Stimulated activated CD8-positive, alpha-beta memory T cell treated with anti-CD3 and anti-CD28 coated beads, Interleukin-7, amount 100 ng/mL, for 1 hour (primary cell): ENCODE measurements at places on chromosomes 13 and 19.

GRCh38 chr13:109740121-109740520 lies 46.3 kb downstream of the IRS2 start:
- no peak for DNase-seq

DNA sequence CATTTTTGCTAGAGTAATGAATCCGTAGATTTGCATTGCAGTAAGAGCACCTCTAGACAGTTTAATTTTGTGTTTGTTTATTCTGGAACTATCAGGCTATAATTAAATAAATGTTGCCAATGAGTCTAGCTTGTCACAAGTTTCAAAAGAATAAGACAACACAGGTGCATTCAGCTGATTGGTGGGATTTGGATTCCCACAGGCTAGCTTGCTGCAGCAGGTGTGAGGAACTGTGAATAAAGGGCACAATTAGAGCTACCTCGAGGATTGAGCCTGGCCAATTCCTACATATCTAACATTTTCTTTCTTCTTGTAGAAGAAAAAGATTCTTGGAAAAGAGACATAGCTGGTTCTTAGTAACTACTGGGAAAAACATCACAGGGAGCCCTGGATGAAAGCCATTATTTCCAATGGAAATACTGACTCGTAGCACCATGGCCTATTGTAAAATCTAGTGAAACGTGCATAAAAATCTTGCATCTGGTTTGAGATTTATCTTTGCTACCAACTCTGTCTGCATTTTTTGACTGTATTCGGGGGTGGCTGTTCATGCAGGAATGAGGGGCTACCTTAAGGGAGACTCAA lies 360.9 kb downstream of the FGF9 start:
- no peak for DNase-seq

DNA sequence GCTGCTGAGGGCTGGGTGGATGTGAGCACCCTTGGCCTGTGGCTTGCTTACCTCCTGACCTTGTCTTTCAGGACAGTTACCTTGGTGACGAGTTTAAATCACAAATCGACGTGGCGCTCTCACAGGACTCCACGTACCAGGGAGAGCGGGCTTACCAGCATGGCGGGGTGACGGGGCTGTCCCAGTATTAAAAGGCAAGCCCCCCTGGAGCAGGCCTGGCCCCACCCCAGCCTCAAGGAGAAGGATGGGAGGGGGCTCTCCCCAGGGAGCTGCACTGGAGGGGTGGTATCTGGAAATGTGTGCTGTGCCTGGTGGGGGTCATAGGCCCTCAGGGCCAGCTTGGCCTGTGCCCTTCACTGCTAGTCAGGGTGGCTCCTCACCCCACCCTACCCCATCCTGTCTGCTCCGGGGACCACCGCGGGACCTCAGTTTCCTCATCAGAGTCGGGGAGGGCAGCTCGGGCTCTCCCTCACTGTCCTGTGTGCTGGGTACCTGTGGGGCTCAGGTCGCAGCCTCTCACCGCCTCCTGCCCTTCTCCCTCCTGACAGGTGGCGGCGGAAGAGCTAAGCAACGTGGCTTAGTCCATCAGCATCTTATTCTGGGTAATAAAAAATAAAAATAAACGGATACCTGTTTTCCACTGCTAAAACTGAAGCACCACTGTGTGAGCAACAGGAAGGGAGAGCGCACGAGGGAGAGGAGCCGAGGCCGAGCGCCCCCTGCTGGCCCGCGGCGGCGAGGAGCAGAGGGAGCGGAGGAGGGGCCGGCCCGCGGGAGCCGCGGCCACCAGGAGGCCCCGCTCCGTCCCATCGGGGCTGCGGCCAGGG lies 29.8 kb downstream of the CERS1 start:
- peak; percentile 27 for DNase-seq

GRCh38 chr13:91639330-91639729 lies 240.9 kb downstream of the GPC5 start:
- no peak for DNase-seq
